ENCODE measurements at places on chromosomes 12 and 14.
A peak's percentile ranks its signal among the peaks of the same experiment; 100 is the strongest.

GRCh38 chr12:113154351-113154973, 4.9 kb downstream of the CFAP73 start:
- DNase-seq: peak; percentile 36

- DNase-seq: no peak
Measured at GRCh38 chr12:86666316-86666715, 410.1 kb upstream of the MGAT4C start.

GRCh38 chr12:120230326-120230973, 29.5 kb upstream of the RPLP0 start:
- no peak for DNase-seq

DNA sequence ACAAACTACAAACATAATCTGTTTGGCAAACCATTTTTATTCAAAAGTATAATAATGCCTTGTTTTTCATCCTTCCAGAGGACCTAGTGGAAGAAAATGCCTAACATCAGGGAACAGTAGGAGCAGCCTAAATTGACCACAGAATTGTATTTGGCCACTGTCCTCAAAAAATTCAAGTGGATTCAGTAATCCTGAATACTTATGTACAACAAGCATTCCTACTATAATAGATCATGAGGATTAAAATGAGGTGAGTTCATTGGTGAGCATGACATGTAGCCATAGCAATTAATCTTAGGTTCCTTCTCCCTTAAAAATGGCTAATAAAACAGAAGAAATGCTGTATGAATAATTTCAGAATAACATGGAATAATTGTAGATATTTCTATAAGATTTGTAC, 209.3 kb downstream of the DAD1 start:
- no peak for DNase-seq

DNA sequence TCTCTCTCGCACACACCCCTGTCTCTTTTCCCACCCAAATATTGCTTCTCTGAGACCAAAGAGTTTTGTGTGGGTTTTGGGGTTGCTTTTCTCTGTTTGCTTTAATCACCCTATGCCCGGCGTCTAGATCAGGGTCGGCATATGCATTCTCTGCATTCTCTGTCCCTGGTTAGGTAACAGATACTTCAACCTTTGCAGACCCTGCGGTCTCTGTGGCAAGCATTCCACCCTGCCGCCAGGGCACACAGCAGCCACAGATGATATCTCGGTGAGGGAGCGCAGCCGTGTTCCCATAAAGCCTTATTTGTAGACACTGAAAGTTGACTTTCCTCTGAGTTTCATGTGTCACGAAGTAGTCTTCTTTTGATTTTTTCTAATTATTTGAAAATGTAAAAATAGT, 110.4 kb upstream of the FZD10 start:
- no peak for DNase-seq

DNA sequence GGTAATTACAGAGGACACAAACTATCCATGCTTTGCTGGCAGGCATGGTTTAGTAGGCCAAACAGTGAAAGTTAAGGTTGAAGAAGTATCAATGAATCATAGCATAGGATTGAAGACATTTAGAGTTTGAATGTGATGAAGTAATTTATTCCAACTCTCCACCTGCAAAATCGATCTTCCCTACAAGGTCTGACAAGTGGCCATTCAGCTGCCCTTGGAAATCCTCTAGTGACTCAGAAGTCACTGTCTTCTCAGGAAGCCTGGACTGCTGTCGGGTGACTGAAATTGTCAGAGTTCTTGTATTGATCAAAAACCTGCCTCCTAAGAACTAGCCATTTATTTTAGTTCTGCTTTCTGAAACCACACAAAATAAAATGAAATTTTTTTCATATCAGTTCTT, 17.7 kb upstream of the STXBP6 start:
- DNase-seq: no peak

DNA sequence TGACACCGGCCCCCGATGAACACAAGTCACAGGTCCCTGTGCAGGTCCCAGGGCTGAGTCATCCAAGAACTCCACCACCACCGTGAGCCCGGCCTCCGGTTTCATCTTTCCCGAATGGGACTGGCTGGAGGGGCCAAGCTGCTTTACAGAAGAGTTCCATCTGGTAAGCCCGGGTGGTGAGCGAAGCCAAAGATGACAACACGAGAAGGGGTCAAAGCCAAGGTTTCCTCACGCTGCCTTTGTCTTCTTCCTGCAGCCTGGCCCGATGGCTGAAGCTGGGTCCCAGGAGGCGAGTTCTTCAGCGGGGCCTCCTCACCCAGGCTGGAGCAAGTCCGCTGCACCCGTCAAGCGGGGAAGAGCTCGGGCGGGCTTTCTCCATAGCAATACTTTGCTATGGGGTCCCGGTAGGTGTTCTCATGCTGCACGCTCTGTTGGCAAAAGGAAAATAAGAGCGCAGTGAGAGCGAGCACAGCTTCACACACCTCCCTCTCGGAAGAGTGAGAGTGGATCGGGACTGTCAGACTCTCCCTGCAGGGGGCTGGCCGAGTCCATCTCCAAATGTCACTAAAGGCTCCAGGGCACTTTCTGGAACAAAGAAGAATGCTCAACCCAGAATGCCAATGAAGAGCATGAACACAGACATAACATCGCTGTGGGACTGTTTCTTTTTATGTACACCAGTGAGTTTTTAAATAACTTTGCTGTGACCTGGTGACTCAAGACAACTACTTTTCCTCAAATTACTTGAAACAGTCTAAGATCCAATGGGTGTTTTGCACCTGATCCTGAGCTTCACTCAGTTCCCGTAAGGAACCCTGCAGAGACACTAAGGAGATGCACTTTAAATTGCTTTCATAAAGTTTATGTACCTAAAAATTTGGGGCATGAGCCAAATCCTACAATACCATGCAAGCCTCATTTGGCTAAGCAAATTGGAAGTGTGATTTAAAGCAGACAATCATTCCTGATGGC, 20.1 kb downstream of the SPRING1 start:
- DNase-seq: no peak

- no peak for DNase-seq
Measured at GRCh38 chr12:87585882-87586557, 443.2 kb downstream of the C12orf50 start.

- DNase-seq: no peak
Measured at GRCh38 chr12:112482733-112483132, 64.0 kb downstream of the PTPN11 start.

DNA sequence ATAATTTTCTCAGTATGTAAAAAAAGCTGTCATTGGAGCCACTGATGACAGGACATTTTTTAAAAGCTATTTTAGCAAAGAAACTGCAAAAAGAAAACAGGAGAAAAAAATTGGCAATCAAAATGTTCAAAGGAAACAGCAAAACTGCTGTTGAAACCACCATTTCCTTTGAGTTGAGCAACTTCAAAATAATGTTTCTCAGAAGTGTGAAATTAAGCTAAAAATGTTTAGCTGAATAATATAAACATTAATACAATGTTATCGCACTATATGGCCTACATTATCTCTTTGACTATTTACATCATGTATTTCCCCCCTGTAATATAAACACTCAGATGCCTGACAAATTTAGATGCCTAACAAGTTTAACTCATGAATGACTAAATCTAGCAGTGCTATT, 23.4 kb upstream of the GLIPR1 start:
- no peak for DNase-seq

- no peak for DNase-seq
Measured at GRCh38 chr14:94451826-94452225, 774 bp downstream of the SERPINA11 start.

- no peak for DNase-seq
Measured at GRCh38 chr12:123071857-123072256, 79.0 kb downstream of the PITPNM2 start.

Measured in DMS153 (cell line).